ENCODE measurements at places on chromosomes 1 and 21.

DNA sequence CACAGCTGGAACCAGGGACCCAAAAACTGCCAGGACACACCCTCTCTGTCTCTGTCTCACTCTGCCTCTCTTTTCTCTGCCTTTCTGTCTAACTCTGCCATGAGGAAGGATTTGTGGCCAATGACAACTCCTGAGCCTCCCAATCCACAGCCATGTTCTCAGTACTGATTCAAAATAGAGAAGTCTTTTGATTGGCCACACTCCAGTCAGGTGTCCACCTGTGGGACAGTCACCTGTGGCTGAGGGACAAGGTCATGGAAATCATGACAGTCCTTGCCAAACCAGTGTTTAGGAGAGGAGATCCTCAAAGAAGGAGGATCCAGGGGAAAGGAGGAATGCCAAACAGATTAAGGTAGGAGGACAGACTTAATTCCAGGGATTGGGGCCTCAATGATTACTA is 15.8 kb downstream of the TINAGL1 start:
- DNase-seq: no peak

DNA sequence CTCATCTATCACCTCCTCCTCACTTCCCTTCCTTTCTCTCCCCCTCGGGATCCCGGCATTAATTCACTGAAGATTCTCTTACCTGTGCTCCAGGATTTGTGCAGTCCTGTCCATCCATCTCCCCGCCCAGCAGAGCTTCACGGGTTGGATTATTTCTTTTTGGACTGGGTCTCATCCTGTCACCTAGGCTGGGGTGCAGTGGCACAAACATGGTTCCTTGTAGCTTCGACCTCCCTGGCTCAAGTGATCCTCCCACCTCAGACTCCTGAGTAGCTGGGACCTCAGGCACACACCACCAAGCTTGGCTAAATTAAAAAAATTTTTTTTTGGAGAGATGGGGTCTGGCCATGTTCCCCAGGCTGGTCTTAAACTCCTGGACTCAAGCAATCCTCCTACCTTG is 12.3 kb upstream of the CSF3R start:
- DNase-seq: no peak

GRCh38 chr1:185406006-185406690 is 89.1 kb upstream of the IVNS1ABP start:
- DNase-seq: no peak

DNA sequence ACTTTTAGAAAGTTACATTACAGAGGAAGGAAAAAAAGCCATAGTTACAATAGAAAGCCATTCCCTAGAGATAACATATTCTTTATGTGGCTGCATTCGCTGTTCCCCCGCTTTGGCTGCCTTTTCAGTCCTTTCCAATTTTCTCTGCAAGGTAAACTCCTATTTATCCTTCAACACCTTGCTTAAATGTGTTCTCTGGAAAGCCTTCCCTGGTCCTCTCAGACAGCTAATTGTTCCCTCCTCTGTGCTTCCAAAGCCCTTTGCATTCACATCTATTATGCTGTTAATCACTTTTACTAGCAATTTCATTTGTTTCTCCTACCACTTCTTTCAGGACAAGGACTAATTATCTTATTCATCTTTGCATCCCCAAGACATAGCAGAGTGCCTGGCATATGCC is 1.6 kb downstream of the PHC2 start:
- DNase-seq: no peak

DNA sequence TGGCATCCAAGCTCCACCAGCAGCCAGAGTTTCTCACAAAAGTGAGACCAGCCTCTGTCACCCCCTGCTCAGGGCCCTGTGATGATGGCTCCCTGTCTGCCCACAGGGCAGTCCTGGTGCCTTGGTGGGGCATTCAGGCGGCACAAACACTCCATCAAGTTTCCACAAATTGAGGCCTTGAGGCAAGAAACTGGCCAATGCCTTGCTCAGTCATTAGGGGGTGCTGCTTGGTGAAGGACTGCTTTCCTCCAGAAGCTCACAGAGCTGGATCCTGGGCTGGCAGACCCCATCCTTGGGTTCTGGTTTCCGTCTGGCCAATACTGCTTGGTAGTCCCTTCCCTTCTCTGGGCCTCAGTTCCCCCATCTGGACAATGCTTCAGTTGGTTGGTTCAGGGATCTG is 12.5 kb upstream of the AHDC1 start:
- DNase-seq: no peak

DNA sequence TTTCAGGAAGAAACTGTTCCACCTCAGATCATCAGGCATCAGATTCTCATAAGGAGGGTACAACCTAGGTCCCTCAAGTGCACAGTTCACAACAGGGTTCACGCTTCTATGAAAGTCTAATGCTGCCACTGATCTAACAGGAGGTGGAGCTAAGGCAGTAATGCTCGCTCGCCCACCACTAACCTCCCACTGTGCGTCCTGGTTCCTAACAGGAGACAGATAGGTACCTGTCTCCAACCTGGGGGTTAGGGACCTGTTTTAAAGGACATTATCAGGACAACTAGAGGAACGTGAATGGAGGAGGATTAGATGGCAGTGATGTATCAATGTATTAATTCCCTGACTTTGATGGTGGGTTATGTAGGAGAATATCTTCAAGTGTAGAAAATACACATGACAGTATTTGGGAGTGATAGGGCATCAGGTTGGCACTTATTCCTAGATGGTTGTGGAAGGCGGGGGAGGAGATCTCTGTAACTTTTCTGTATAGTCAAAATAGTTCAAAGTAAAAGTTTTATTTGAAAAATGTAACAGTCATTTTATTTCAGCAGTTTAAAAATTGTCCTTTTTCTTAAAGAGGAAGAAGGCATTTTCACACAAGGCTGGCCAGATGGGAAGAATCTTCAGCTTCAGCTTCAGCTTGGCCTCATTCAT is 43.9 kb downstream of the DEGS1 start:
- DNase-seq: no peak

- DNase-seq: no peak
These were observed 62.8 kb downstream of the IGSF21 start for GRCh38 chr1:18170444-18170843.

GRCh38 chr1:198068285-198068684 is 88.5 kb upstream of the NEK7 start:
- DNase-seq: no peak

DNA sequence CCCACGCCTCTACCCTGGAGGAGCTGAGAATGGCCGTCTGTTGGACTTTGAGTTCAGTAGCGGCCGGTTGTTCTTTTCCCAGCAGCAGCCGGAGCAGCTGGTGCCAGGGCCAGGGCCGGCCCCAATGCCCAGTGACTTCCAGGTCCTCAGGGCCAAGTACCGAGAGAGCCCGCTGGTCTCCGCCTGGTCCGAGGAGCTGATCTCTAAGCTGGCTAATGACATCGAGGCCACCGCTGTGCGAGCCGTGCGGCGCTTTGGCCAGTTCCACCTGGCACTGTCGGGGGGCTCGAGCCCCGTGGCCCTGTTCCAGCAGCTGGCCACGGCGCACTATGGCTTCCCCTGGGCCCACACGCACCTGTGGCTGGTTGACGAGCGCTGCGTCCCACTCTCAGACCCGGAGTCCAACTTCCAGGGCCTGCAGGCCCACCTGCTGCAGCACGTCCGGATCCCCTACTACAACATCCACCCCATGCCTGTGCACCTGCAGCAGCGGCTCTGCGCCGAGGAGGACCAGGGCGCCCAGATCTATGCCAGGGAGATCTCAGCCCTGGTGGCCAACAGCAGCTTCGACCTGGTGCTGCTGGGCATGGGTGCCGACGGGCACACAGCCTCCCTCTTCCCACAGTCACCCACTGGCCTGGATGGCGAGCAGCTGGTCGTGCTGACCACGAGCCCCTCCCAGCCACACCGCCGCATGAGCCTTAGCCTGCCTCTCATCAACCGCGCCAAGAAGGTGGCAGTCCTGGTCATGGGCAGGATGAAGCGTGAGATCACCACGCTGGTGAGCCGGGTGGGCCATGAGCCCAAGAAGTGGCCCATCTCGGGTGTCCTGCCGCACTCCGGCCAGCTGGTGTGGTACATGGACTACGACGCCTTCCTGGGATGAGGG is 28.5 kb upstream of the SPSB1 start:
- DNase-seq: no peak

- DNase-seq: no peak
These were observed 16.3 kb downstream of the SETD4 start for GRCh38 chr21:36044056-36044455.

DNA sequence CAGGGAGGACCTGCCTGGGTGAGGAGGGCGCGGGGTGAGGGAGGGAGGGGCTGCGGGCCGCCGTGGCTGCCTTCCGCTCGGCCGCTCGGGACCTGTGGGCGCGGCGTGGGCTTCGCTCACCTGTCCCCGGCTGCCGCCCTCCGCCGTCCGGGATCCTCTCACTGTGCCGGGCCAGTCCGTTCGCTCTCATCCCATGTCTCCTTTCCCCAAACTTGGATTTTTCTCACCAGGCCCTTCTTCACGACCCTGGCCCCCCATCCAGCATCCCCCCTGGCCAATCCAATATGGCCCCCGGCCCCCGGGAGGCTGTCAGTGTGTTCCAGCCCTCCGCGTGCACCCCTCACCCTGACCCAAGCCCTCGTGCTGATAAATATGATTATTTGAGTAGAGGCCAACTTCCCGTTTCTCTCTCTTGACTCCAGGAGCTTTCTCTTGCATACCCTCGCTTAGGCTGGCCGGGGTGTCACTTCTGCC is 362 bp downstream of the ZBTB48 start:
- no peak for DNase-seq

DNA sequence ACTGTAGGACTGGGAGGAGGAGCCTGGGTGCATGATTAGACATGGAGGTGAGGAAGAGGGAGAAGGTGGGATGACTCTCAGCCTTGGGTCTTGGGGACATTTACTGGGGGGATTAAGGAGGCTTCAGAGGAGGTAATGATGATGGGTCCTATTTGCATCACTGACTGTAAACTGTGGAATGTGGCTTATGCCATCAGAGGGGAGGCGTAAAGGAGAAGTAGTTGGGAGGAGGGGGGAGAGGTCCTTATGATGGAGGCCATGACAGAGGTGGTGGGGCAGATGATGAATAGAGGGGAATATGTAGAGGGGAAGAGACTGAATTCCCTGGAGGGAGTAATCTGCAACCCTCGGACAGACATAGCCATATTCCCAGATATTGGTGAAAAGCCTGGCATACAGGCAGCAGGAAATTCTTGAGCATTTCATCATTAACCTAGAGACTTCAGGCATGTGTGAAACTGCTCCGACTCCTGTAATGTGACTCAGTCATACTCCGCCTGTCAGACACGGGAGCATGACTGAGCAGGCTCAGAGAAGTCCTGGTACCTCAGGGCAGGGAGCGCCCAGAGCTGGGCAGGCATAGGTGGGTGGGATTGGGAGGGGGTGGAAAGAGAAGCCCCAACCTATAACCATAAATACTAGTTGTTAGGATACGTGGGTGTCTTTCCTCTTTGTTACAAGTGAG is 8.0 kb upstream of the LCE5A start:
- DNase-seq: no peak

DNA sequence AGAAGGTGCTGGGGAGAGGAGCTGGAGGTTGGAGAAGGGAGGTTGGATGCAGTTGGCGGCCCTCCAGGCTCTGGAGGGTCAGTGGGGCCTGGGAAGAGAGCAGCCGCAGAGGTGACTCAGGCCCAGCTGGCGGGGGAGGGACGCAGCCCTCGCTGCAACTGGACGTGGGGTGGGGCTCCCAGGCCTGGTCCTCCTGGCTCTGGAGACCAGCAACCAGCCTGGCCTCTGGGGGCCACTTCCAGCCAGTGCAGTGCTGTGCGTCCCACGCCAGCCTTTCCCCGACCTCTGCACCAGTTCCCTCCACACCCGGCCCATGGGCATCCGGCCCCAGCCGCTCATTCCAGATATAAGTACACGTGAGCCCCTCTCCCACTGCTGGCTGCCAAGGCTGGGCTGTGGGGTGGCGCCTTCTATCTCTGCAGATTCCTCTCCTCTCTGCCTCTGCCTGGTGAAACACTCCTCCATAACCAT is 38.0 kb upstream of the COL18A1 start:
- DNase-seq: no peak

GRCh38 chr1:198879711-198880306 is 241.0 kb downstream of the PTPRC start:
- no peak for DNase-seq

GRCh38 chr1:184162281-184162680 is 110.8 kb downstream of the TSEN15 start:
- no peak for DNase-seq

GRCh38 chr21:34197561-34197960 is 124.2 kb downstream of the MRPS6 start:
- DNase-seq: no peak

DNA sequence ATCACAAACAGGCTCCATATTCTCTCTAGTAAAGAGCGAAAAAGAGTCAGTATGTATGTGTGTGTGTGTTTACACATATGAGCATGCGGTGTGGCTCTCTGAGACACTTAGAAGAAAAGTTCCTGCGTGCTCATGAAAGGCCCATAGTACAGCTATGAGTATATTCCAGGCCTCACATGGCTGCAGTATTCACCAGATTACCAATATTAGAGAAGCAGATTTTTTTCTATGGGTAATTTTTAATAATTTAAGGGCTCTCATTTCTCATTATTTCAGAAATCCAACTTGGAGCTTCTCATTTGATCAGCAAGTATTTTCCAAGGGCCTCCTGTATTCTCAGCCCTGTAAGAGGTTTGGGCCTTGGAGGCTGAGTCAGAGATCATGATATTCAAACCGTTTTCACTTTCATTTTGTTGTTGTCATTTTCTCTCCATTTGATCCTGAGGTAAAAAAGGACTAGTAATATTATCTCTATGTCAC is 232.9 kb upstream of the SGIP1 start:
- DNase-seq: no peak
